ENCODE measurements at places on chromosomes 13 and 19.

- DNase-seq = no peak
Measured at GRCh38 chr19:21655540-21656126, 111.7 kb downstream of the ZNF100 start.

GRCh38 chr19:48433337-48433736 is 12.4 kb upstream of the GRWD1 start:
- no peak for DNase-seq

GRCh38 chr19:57241176-57241575 is 744 bp downstream of the ZNF805 start:
- no peak for DNase-seq

DNA sequence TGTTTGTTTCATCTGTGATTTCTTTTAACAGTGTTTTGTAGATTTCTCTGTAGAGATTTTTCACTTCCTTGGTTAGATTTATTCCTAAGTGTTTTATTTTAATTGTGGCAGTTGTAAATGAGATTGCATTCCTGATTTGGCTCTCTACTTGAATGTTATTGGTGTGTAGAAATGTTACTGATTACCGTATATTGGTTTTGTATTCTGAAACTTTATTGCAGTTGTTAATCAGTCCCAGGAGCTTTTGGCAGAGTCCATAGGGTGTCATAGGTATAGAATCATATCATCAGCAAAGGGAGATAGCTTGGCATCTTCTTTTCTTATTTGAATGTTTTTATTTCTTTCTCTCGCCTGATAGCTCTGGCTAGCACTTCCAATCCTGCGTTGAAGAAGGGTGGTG is 1386.7 kb downstream of the SLITRK5 start:
- no peak for DNase-seq

DNA sequence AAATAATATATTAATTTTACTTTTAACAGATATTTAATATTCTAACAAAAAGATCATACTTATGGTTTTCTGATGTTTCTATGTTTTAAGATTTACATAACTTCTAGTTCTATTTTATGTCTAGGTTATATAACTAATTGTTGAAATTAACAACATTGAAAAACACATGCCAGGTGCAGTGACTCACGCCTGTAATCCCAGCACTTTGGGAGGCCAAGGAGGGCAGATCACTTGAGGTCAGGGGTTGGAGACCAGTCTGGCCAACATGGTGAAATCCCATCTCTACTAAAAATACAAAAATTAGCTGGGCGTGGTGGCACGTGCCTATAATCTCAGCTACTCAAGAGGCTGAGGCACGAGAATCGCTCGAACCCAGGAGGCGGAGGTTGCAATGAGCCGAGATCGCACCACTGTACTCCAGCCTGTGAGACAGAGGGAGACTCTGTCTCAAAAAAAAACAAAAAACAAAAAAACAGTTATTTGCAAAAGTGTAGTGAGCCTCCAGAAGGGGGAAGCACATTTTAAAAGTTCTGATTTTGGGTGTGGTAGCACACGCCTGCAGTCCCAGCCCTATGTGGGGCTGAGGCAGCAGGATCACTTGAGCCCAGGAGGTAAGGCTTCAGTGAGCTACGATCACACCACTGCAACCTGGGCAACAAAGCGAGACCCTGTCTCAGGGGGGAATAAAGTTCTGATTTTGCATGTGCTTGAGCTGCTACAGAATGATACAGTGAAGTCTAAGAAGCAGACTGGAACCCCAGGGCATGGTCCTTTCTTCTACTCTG is 18.7 kb downstream of the MIPEP start:
- DNase-seq = no peak

- DNase-seq = peak; percentile 68
Measured at GRCh38 chr19:42176990-42177685, 40.3 kb downstream of the DEDD2 start.

- no peak for DNase-seq
Measured at GRCh38 chr13:110297011-110297410, 9.9 kb downstream of the COL4A1 start.

GRCh38 chr13:88042489-88042888 is 371.3 kb downstream of the SLITRK5 start:
- DNase-seq = no peak

GRCh38 chr19:3642987-3643673 is 16.5 kb upstream of the CACTIN start:
- DNase-seq = no peak

DNA sequence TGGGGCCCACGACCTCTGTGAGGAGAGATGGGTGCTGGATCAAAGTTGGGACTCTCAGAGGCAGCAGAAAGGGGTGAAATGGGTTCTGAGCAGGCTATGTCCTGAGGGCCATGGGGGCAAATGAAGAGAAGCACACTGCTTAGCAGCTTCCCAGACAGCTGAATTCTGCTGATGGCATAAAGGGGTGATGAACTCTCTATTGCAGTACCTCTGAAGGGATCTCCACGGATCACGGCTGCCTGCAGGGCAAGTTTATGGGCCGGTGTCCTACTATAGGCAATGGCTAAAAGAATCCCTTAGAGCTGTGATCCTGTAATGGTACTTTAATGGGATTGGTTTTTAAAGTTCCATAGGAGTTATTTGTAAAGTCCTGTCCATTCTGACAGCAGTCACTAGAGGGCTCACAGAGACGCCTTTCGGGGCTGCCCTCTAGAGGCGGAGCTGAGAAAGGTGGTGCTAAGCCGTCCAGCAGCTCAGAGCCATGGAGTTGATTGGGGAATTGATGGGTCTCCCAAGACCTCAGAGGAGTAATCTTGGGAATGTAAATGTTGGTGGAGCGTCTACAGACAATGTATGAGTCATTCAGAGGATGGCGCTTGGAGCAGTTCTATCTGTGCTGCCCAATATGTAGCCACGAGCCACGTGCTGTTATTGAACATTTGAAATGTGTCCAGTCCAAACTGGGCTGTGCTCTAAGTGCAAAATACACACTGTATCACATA is 287.3 kb downstream of the COG6 start:
- DNase-seq = peak; percentile 47

DNA sequence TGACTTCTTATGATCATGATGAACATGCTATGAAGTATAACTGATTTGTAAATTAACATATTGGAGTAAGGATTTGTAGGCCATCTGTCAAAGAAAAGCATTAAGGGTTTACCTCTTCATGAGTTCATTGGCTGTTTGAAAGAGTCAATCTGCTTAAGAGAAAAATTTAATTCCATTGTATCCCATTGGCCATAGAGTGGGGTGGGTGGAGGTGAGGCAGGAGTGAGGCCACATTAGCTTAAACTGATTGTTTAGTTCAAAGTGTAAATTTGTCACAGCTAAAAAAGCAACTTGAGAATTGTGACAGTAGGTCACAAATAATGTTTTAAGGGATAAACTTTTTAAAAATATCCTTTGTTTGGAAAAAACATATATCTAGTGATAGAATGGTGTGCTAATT is 11.4 kb downstream of the GPR180 start:
- DNase-seq = no peak

DNA sequence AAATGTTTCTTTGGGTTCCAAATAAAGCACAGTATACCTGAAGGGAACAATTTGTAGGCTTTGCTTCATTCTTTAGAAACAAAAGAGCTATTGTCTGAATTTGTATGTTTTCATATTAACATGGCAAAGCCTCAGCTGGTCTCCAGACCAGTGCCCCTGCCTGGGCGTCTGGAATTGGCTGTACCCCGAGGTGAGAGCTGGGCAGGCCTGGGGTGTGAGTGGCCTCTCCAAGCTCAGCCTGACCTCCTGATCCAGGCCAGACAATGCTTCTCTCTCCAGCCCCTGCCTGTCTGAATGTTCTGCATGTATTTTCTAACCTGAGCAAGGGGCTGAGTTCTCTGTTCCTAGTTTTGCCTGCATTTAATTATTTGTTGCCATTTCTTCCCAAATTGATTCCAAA is 66.3 kb upstream of the MCF2L start:
- no peak for DNase-seq

DNA sequence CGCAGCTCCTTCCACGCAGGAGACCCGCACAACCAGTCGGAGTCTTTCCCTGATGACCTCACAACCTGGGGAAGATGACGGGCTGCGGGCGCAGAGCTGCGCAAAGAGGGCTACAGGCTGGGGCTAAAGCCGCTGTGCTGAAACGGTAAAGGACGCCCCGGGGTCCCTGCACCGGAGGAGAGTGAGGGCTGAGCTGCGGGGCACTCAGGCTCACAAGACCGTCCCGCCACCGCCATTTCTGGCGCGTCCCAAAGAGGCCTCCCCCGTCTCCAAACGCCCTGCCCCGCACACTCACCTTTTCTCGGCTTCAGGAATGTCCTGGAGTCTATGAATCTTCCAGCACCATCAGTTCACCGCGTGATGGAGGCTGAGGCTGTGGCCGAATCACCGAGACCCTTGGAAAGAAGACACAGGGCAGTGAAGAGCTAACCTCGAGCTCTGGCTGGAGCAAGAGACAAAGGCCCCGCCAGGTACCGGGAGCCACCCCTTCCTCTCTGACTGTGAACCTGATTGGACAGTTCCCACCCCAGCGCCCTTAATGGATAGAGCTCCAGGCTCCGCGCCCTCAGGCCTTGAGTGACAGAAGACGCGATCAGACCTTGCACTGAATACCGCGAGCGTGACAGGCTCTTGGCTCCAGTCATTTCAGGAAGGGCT is 41.8 kb upstream of the ZNF429 start:
- DNase-seq = no peak

GRCh38 chr13:46165485-46166223 is 16.3 kb downstream of the LCP1 start:
- DNase-seq = no peak

DNA sequence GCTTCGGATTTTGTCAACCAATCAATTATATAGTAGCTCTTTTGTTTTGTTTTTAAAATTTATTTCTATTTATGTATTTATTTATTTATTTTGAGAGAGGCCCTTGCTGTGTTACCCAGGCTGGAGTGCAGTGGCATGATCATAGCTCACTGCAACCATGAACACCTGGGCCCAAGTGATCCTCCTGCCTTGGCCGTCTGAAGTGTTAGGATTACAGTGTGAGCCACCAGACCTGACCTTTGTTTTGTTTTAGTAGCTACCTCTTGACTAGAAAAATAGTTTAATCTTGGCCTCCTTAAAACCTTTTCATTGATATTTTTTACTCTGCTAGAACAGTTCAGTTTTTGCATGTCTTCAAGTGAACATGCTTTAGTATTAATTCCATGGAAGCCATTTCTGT is 15.1 kb downstream of the GARRE1 start:
- DNase-seq = no peak

DNA sequence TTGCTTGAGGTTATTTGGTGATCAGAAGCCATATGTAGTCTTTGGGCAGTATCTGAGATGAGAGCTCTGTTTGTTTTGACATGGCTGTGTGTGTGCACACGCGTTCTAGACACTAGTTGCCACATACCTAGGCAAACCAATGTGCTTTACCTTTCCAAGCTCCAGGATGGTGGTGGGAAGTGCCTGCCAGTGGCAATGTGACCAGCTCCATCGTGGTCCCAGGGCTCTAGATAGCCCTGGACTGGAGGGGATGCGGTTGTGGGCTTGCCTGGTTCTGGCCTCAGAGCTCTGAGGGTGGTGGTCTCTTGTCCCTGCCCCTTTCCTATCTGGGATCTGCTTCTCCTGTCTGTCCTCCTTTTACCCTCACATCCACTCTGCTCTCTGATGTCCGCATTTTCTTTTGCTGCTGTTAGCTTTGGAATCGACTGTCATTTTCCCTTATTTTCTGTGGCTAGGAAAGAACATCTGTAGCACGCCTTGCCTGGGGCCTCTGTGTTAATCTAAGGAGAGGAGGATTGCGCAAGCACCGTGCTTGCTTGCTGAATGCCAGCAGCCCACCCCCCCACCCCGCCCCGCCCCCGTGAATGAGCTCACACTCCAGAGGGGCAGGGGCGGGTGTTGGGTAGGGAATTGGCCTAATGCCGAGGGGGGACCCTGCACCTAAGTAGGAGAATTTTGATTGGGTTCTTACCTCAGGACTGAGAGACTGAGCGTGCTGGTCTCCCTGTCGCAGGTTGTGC is 89.5 kb downstream of the ARHGEF7 start:
- DNase-seq = no peak

DNA sequence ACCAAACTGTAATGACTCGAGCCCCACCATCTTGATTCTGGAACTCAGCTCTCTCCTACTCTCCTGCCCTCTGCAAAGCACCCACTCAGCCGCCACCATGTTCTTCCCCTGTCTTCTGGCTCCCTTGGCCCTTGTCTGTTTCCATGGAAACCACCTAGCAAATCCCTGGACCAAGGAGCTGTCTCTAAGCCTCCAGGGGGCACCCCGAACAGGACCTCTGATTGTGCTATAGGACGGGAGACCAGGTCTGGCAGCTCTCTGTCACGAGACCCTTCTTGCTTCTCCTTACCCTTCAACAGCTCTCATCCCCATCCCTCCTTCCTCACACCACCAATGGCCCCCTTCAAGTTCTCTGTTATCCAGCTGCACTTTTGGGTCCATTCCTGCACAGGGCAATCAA is 277.7 kb upstream of the ZNF507 start:
- no peak for DNase-seq

DNA sequence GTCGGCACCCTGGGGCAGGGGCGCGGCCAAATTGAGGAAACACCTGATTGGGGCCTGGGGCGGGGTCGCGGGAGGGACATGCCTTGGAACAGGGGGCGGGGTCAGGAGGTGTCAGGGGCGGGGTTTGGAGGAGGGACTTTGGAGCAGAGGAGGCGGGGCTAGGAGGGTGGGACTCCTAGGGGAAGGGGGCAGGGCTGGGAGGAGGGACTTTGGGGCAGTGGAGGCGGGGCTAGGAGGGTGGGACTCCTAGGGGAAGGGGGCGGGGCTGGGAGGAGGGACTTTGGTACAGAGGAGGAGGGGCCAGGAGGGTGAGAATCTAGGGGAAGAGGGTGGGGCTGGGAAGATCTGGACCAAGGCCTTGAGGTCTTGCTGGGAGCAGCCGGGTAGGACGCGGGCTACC is 21.9 kb downstream of the GRIN2D start:
- peak; percentile 52 for DNase-seq

GRCh38 chr13:40563350-40564125 is 102.9 kb downstream of the FOXO1 start:
- DNase-seq = no peak

DNA sequence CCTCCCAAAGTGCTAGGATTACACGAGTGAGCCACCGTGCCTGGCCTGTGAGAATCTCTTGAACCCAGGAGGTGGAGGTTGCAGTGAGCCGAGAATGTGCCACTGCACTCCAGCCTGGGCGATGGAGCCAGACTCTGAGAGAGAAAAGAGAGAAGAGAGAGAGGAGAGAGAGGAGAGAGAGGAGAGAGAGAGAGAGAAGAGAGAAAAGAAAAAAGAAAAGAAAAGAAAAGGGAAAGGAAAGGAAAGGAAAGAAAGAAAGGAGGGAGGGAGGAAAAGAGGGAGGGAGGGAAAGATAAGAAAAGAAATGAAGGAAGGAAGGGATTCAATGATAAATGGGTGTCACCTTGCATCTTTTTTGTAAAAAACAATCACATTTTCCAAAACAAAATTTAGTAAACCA is 23.0 kb upstream of the PSPC1 start:
- DNase-seq = no peak

DNA sequence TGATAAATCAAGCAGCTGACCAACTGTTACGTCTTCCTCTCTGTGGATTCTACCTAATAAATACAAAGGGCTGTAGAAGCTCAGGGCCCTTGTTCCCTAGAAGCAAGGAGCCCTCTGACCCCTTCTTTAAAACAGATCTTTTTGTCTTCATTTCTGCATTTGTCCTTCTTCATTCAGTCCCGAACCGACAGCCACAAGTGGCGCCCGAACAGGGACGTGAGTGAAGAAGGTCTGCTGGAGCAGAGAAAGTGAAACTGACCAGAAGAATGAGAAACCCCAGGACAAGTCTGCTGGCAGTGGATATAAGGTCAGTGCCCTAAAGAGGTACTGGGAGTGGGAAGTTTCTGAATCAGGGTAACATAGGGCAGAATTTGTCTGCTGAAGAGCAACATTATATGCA is 13.1 kb downstream of the ZNF773 start:
- DNase-seq = no peak

Measured in stimulated activated CD8-positive, alpha-beta memory T cell treated with anti-CD3 and anti-CD28 coated beads, Interleukin-4, amount 100 ng/mL, for 24 hours (primary cell).